Activated T-cell treated with anti-CD3 and anti-CD28 coated beads for 48 hours (primary cell): ENCODE measurements at places on chromosomes 4 and X.
A peak's percentile ranks its signal among the peaks of the same experiment; 100 is the strongest.

GRCh38 chr4:8705161-8706145 lies 112.9 kb downstream of the CPZ start:
- no peak for DNase-seq

DNA sequence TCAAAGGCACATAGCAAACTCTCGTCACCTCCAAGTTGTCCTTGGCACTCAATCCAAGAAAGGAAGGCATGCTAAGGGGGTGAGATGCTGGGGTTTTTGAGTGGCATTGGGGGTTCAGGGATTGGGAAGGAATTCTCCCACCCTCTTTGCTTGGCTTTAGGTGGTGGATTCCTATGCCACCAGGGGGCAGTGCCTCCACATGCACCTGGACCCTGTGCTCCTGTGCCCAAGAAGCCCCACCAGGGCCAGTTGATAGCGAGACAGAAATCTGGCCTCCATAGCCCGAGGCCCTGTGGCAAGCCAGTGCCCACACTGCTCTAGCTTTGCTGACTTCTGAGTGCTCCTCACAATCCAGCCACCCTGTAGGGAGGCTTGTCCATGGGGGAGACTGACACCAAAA lies 2.0 kb upstream of the FATE1 start:
- peak; percentile 4 for DNase-seq

- no peak for DNase-seq
These were observed 15.6 kb downstream of the CHRNA9 start for GRCh38 chr4:40350627-40351227.

- DNase-seq: no peak
These were observed 726.2 kb downstream of the RPA4 start for GRCh38 chrX:97609938-97610337.

DNA sequence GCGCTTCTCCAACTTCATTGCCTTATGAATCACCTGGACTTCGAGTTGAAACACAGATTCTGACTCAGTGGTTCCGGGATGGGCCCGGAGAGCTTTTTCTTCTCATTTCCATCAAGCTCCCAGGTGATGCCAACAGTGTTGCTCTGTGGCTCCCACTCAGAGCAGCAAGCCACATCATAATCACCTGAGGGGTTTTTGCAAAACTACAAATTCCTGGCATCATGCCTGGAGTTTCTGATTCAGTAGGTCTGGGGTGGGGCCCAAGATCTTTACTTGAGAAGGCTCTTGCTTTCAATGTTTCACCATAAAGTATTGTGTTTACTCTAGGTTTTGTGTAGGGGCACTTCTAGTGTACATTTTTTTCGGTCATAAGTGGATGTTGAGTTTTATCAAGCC lies 7.0 kb downstream of the MTM1 start:
- peak; percentile 47 for DNase-seq

DNA sequence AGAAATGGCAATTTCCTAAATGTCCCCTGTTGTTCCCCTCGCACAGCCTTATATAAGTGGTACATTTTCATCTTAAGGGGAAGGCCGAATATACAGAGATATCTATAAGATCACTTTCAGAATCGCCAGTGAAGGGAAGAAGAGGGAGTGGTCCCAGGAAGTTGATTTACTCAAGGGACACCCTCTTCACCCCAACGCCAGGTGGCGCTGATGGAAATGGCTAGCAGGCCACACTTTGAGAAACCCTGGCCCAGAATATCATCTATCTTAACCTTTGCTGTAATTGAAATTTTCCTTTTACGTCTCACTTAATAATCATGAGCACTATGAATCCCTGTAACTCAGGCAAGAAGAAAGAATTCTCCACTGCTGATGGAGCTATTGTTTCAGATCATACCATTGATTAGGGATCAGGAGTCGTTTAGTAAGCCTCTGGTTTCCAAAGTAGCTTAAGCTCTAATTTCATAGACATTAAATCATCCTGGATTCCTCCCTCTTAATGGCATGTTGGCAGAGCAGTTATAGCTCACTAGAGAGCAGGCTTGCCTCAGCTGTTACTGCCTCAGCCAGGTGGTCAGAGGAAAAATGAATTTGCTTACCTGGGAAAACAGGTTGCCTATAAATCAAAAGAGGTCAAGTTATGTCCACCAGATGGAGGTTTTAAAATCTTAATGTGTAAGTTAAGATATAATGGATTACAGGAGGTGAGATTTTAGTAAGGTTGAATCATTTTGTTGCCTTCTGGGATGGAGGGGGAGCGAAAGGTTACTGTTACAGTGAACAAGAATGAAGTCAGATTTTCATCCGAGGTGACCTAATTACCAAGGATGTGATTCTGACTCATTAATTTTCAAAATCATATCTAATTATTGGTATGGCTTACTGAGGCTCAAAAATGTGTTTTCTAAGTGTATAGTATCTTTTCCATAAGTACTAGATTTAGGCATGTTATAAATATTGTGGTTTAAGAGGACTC lies 941.2 kb upstream of the TENM3 start:
- DNase-seq: peak; percentile 0

DNA sequence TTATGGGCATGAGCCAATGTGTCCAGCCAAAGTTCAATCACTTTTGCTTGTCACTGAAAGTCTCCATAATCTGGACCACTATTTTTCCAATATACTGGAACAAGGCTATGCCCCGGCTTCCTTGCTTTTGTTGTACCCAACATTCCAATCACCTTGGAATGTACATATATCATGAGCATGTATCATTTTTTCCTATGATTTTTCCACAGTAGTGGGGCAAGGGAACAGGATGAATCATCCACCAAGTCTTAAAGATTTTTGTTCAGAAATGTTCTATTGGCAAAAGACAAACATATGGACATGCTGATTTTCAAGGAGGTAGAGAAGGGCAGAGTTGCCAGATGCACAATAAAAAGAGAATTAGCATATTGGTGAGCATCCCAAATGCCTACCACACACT lies 548.1 kb upstream of the INTU start:
- DNase-seq: no peak

- DNase-seq: no peak
These were observed 15.0 kb downstream of the G6PD start for GRCh38 chrX:154531626-154532025.

- no peak for DNase-seq
These were observed 111.2 kb upstream of the GALNT7 start for GRCh38 chr4:173057442-173057841.

DNA sequence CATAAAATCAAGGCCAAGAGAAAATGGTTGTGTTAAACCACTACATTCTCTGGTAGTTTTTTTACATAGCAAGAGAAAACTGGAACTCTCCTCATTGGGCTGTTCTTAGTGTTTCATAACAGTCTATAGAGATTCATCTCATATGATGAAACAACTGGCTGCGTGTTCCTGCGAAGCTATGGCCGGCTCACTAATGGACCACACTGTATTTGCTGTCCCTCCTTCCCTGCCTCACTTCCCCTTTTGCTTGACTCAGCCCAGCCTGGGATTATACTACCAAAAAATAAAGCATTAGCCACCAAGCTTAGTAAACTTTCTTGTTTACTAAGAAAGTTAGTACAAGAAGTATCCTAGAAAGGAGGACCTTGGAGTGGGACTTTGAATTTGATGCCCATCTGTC lies 31.6 kb upstream of the LSM6 start:
- no peak for DNase-seq

GRCh38 chr4:20046931-20047677 lies 204.6 kb upstream of the SLIT2 start:
- DNase-seq: no peak

- DNase-seq: no peak
These were observed 92.5 kb downstream of the GASK1B start for GRCh38 chr4:158080354-158080753.

DNA sequence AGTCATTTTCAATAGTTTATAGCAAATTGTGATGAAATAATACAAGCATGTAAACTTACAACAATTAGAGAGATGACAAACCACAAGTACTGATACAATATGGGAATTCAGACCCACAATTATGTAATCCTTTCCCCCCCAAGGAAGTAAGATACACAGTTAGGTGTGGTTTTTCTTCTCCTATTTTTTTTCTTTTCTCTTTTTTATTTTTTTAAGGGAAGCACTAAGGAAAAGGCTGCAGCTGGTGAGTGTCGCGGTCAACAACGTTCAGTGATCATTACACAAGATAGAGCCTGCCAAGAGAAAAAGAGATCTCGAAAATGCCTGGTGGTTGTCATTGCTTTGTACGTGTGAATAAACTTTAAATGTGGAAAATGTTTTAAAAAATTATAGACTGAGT lies 9.8 kb downstream of the NDNF start:
- DNase-seq: no peak

DNA sequence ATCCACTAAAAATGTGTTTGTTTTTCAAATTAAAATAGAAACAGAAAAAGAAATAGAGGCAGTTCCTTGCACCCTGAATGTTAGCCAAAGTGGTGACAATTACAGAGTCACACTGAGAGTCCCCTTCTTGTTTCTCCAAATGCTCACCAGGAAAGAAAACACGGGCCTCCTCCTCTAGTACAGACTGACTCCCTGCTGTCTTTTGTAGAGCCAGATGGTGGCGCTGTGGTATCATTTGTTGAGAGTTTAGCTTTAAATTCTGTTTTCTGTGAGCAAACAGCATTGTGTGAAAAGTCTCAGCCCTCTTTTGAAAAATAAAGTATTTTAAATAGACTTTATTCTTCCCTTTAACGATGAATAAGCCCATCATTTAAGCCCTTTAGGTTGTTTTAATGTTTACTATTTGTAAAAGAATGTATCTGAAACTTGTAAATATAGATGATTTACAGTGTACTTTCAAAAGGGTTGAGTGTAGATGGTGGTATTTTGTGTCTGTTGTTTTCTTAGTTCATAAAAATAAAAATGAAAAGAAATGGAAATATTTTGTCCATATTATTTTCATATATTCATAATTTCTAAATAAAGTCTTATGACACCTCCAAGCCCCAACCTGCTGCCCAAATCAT lies 36.9 kb upstream of the ATOH1 start:
- DNase-seq: peak; percentile 15

DNA sequence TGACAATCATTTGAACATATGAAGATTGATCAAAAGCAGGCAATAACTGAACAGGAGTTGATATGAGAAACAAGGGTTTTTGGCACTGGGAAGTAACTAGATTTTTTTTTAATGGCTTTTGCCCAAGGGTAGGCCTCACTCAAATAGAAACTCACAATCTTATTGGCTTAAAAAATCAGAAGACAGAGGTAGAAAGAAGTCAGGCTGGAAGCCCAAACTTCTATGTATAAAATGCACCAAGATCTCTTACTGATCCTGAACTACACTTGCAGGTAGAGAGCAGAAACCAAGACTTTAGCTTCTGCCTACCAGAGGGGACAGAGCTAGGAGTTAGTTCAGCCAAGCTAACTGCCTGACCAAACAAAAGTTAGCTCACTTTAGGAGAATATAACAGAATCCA lies 74.9 kb downstream of the ADGRA3 start:
- no peak for DNase-seq

- no peak for DNase-seq
These were observed 15.9 kb downstream of the TMEM165 start for GRCh38 chr4:55411621-55412020.
